ENCODE measurements at places on chromosomes 6 and 20.

DNA sequence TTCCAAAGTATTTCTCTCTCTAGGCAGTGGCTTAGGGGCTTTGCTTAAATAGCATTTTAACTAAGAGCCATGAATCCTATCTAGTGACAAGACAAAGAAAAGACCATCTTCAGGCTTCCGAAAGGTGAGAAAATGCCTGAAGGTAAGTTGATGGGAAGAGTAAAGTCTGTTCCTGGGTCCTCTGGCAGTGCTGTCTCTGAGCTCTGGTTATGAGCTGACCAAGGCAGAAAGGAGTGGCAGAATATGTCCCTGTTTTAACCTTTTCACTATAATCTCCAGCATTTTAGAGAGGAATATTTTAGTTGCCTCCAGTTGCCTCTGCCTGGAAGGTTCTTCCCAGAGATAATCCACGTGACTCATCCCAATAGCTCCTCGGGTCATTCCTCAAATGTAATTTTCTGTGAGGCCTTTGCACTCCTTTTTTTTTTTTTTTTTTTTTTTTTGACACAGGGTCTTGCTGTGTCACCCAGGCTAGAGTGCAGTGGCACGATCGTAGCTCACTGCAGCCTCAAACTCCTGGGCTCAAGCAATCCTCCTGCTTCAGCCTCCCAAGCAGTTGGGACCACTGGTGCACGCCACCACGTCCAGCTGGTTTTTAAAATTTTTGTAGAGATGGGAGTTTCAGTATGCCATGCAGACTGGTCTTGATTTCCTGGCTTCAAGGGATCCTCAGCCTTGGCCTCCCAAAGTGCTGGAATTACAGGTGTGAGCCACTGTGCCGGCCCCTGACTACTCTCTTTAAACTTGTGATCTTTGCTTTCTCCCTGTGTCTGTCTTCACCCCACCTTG lies 3.7 kb upstream of the ARMH2 start:
- no peak for DNase-seq

- no peak for DNase-seq
Measured at GRCh38 chr6:47267301-47267700, 42.4 kb downstream of the TNFRSF21 start.

DNA sequence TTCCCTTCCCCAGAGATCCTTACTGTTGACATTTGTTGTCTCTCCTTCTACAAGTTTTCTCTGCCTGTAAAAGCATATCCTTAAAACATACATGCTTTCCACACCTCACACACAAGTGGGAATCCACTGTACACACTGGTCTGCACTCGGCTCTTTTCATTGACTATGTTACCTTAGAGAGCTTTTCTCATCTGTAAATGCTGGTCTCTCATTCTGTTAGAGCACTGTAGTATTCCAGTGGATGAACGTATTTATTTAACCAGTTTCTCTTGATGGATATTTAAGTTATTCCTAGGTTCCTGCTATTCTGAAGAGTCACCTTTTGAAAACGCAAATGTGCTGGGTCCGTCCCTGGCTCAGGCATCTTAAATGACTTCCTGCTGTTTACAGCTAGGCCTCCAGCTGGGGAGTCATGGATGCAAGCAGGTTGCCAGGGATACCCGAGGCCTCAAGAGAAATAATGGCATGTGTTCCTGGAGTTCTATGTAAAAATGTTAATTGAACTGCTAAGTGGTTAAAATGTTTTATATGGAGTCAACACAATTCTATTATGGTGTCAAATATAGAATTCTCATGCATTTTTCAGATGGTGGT lies 61.1 kb upstream of the TGM3 start:
- peak; percentile 15 for DNase-seq

- no peak for DNase-seq
Measured at GRCh38 chr6:134446896-134447295, 129.0 kb upstream of the SGK1 start.

- DNase-seq: no peak
Measured at GRCh38 chr6:36323062-36323461, 13.6 kb downstream of the BNIP5 start.

GRCh38 chr20:45345104-45345936 lies 2.9 kb downstream of the SDC4 start:
- DNase-seq: no peak

- DNase-seq: no peak
Measured at GRCh38 chr20:18267815-18268214, 20.5 kb upstream of the ZNF133 start.

DNA sequence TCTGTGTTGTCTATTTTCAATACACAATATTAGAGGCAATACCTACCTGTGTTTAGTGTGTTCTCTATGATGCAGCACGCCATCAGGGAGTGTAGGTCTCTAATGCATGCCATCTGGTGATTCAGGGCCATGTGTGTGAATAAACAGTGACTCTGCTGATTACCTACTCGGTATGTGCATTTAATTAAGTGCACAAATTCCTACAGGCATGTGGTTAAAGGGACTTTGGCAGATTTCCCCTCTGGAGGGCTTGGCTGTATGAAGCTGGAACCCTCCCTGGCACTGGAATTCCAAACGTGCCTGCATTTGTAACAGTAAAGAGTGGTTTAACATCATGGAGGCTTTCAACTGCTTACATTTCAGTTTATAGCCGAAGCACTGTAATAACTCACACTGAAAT lies 401.5 kb upstream of the SASH1 start:
- DNase-seq: no peak

- DNase-seq: no peak
Measured at GRCh38 chr6:42176981-42177380, 3.8 kb downstream of the GUCA1A start.

GRCh38 chr6:55496201-55496600 lies 82.8 kb downstream of the HMGCLL1 start:
- DNase-seq: no peak

DNA sequence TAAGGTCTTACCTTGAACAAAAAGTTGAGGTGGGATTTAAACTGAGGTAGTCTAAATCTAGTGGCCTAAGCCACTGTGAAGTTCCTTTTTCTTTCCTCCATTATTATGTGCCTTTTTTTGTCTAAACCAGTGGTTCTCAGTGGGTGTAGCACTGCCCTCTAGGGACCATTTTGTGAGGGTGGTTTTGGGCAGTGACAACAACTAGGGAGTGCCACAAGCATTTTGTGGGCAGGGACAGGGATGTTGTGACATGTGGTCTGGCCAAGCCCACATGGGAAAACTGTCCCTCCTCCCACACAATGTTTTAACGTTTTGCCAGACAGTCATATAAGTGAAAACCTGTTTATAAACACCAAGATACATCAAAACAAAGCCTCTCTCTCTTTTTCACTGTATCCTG lies 899.4 kb upstream of the FLRT3 start:
- no peak for DNase-seq

DNA sequence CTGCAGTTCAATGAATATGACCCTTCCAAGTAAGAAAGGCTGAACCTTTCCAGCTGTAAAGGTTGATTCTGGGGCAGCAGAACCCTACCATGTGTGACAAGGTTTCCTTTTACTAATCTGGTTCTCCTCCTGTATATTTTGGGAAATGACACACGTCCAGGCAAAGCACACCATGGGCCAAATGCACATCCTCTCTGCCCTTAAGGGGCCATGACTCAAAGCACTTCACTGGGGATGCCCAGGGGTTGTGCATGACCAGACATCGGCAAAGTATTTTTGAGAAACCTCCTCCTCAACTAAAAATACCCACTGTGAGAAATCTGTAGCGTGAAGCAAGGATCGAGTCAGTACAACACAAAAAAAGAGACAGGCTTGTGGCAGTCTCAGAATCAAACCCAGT lies 174.7 kb downstream of the BACH2 start:
- no peak for DNase-seq

DNA sequence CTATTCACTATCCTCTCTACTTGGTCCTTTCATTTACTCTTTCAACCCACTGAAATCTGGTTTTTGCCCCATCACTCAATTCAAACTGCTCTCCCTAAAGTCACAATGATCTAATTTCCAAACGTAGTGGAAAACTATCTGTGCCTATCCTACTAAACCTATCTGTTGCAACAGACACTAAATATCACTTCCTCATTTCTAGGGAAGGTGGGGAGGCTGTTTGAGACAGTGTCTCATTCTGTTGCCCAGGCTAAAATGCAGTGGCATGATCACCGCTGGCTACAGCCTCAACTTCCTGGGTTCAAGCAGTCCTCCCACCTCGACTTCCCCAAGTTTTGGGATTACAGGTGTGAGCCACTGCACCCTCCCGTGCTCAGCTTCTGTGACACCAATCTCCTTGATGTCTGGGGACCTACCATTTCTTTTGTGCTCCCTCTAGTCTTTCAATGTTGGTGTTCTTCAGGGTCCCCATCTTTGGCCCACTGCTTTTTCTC lies 8.8 kb downstream of the RANBP9 start:
- no peak for DNase-seq

- DNase-seq: no peak
Measured at GRCh38 chr20:46699651-46700359, 9.6 kb upstream of the SLC2A10 start.

DNA sequence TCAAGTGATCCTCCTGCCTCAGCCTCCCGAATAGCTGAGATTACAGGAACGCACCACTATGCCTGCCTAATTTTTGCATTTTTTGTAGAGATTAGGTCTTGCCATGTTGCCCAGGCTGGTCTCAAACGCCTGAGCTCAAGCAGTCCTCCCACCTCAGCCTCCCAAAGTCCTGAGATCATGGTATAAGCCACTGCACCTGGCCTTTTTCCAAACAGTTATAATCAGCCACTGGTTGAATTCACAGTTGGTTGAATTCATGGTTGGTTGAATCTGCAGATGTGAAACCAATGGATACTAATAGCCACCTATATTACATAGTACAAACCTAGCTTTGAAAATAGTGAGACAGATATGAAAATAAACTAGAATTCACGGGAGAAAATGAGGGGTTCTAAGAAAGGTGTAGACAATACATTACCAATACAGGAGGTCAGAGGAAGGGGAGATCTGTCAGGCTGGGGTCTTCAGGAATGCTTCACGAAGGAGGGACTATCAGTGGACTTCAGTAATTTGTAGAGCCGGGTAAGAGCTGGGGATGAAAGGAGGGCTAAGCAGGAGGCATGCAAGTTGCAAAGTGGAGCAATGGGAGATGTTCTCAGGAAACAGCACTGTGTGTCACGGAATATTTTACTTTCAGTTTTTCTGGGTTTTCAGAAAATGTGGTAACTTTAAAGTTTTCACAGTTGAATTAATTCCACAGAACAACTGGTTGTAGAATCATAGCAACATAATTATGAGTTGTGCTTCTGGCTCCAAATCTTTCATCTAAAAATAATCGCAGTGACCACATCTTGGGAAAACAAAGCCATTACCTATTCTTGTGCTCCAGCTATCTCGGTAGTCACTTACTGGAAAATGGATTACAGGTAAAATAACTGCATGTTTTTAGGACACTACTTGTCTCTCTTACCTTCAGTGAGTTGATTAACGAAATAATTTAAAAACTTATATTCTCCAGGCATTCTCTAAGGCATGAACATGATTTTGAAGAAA lies 12.9 kb upstream of the CEP85L start:
- DNase-seq: no peak

GRCh38 chr20:59194023-59194935 lies 30.7 kb downstream of the ZNF831 start:
- DNase-seq: no peak

GRCh38 chr6:116877743-116878142 lies 701 bp downstream of the RFX6 start:
- no peak for DNase-seq

DNA sequence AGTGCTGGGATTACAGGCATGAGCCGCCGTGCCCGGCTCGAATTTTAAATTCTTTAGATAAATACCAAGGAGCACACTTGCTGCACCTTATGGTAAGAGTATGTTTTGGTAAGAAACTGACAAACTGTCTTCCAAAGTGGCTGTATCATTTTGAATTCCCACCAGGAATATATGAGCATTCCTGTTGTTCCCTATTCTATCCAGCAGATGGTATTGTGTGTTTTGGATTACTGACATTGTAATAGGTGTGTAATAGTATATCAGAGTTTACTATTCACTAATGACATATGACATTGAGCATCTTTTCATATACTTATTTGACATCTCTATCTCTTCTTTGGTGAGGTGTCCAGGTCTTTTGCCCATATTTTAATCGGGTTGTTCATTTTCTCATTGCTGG lies 40.5 kb downstream of the TGM6 start:
- no peak for DNase-seq

DNA sequence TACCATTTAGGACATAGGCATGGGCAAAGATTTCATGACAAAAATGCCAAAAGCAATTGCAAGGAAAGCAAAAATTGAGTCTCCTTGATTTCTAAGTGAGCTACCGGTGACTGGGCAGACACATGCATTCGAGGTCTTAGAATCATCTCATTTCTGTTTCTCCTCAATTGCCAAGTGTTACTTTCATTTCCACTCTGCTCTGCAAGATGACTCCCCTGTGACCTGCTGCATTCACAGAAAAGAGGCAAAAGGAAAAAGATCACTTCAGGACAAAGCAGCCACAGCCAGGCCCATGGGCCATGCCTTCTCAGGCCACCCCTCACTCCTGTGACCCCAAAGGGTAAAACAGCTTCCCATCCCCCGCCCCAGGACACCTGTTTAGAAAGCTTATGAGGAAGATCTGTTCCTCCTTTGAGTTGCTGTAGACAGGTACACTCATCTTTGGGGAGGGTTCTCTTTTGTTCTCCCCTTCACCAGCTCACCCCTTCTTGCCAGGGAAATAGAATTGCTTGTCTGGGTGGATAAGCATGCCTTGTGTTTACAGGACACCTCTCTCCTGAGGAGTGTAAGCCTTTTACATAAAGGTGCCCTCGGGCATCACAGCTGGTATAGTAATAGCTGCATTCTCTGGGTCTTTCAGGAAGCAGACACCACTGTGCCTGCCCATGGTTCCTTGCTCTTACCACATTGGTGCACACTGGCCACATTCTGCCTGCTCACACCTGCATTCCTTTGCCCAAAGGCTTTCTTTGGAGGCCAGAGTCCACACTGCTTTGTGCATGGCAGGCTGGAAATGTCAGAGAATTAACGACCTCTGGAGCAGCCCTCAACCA lies 105.0 kb downstream of the SLC24A3 start:
- DNase-seq: no peak

- DNase-seq: no peak
Measured at GRCh38 chr6:23388086-23388783, 737.8 kb upstream of the NRSN1 start.

DNA sequence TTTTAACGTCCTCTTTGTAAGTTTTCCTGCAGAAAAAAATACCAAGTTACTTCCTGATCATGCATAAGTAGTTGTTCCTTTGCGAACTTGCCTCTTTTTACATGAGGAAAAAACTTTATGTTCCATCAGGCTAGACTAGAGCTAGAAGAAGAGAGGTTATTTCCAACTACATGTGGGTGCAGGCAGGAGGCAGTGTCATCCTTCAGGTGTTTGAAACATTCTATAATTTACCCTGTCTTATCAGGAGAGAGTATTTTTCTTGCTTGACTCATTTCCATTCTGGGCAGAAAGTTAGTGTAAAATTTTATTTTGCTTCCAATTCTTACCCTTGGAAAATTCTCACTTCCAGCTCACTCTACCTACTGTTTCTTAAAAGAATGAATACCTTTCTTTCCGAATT lies 28.5 kb upstream of the EPHA7 start:
- no peak for DNase-seq

DNA sequence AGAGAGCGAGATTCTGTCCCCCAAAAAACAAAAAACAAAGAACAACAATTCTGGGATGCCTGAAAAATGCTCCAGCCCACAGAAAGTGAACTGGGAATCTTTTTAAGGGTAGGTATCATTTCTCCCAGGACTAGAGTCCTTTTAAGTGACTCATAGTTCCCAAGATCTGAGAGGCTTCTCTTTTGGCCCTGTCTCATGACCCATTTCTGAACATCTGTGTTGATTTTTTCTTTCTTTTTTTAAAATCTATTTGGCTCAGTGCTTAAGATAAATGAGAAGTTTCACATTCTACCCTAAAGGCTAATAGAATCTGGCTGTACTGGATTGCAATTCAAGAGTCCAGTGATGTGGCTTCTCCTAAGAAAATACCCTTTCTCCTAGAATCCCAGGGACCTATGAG lies 217.6 kb upstream of the FOXQ1 start:
- no peak for DNase-seq
